Left ventricle myocardium superior (tissue), 1 donor: ENCODE measurements at places on chromosomes 1 and 21. TPM values are rescaled to one million over a fixed set of nuclear protein-coding genes. Genes with fewer than 3 reads are reported as not detected.

DNA sequence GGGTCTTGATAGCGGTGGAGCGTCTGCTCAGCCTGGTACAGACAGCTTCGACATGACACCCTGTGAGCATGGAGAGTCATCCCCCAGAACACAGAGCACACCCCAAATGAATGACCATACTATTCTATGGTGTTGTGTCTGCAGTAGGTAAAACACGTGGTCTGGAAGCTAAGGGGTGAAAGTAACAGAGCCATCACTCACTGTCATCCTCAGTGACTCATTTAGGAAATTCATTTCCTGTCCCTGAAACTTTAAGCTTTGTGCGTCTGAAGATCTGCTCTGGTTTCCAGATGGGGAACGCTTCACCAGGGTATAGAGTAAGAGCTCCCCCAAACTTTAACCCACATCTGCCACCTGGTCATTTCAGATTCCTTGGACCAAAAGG, 94.8 kb upstream of the DISP3 start:
- no peak for DNase-seq

DNA sequence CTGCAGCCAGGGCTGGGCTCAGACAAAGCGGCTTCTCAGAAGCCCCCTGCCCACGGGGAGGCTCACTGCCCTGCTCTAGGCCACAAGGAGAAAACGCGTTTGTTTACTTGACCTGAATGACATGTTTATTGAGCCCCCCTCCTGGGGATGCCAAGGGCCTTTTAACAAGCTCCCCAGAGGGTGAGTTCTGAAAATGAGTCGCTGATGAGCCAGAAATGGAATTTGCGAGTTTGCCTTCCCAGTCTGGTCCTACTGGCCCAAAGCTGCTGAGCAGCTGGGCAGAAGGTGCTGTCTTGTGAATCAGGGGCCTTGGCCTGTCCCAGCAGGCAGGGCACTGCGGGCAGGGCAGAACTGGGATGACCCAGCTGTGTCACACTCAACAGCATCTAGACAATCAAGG, 120.6 kb downstream of the SYF2 start:
- no peak for DNase-seq

DNA sequence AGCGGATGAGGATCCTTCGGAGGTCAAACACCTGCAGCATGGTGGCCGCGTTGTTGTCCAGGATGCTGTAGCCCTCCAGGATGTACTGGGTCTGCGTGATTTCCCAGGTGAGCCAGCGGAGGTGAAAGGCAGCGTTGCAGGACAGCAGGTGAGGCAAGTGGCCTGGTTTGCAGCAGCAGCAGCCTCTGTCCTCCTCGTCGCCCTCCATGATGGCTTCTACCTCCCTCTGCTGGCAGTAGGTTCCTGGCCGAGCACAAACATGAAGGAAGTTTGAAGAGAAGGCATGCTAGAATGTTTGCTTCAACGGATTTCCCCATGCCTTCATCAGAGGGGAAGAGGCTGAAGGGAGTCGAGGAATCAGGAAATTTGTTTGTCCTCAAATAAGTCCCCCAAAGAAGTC, 74.7 kb downstream of the NTPCR start:
- DNase-seq = peak; percentile 52

Gene RPTN
- total RNA-seq = not detected

Gene SLC35F3
- not detected for total RNA-seq

- no peak for DNase-seq
These were observed 99.2 kb downstream of the CTH start for GRCh38 chr1:70509996-70510876.

GRCh38 chr21:32298658-32299081, at the start of gene MRAP:
Gene MRAP (plus strand): TSS chr21:32298855. CDS start chr21:32298972, 117 bp downstream.
- DNase-seq = no peak

DNA sequence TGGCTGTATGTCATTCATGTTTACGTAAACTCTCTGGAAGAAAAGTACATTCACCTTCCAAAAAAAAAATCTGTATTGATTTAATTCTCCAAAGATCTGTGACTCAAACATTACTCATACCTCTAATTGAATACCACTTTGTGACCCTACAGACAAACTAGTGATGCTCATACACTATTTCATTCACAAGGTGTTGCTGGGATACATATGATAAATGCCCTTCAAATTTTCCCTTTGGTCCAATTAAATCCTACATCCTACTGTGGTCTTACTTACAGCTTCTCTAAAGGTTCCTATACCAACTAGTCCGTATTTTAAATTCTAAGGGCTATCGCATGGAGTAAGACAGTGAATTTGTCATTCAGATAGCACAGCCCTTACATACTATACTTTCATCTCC, 26.8 kb upstream of the CADM3 start:
- no peak for DNase-seq

DNA sequence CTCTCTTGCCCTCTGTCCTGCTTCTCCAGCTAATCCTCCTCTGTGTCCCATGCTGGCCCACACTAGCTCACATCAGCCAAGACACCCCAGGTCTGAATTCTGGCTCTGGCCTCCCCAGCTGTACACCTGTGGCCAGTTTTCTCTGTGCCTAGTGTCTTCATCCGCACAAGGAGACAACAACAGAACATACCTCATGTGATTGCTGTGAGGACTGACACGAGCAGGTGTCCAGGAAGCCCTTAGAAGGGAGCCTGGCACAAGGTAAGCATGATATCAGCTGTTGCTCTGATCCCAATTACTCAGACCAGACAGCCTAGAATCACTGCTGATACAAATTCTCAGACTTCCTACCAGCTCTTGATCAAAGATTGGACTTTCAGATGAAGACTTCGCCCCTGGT, 71.2 kb upstream of the GJB5 start:
- DNase-seq = no peak

Gene NDUFS5
- total RNA-seq = 782 TPM

Gene SLC2A5
- total RNA-seq = 3.2 TPM

- no peak for DNase-seq
These were observed 515.5 kb downstream of the BRINP3 start for GRCh38 chr1:189962181-189962580.

- DNase-seq = no peak
These were observed 12.0 kb downstream of the MDM4 start for GRCh38 chr1:204528241-204528640.

DNA sequence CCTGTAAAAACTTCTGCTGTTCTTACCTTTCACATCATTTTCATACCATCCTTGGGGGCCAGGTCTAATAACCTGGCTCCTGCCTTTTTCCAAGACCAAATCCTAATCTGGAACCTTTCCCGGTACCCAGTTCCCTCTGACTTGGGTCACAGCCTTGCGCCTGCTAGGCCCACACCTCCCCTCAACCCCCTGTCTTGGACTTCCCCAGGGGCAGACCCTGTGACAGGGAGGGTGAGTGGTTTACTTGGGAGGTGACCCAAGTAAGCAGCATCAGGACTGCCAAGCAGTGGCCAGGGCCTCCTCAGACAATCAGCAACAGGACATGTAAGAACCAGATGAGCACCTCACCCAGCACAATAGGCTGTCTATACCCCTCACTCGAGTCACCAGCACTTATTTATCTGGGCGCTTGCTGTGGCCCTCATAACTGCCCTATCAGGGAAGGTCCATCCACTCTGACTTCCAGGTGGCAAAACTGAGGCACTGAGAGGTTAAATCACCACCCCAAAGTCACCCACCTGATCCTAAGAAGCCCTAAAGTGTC, 124.7 kb downstream of the MATN1 start:
- no peak for DNase-seq

- no peak for DNase-seq
These were observed 143.8 kb downstream of the CASZ1 start for GRCh38 chr1:10652626-10653025.

Gene SIM2
- not detected for total RNA-seq

- DNase-seq = no peak
These were observed 111.5 kb downstream of the SDCCAG8 start for GRCh38 chr1:243367314-243367713.

Gene RBM11
- not detected for total RNA-seq

Gene ZNF648
- total RNA-seq = not detected
